AG08395 (cell line): ENCODE measurements at places on chromosomes 7 and 10.
A peak's percentile ranks its signal among the peaks of the same experiment; 100 is the strongest.

GRCh38 chr7:101308245-101309085, 13.1 kb downstream of the IFT22 start:
- no peak for DNase-seq

- DNase-seq, result no peak
Measured at GRCh38 chr7:43618073-43618472, 35.2 kb downstream of the STK17A start.

DNA sequence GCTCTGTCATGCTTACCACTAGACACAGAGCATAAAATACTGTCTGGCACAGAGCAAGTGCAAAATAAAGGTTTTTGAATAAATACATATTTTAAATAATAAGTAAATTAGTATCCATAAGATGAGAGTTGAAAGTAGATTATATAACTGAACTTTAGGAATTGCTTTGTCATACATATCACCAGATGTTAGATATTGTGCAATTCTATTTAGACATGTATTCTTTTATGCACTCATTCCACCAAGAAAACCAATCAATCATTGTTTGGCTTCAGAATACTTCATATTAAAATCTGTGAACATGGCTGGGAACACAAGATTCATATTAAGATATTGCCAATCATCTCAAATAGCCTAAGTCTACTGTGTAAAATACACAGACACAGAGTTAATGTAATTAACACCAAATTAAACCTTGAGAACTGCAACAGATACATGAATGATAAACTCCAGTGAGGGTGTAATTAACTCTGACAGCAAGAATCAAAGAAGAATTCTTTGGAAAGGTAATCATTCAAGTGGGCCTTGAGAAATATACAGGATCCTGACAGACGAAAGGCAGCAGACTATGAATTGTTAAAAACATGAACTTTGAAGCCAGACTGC, 201.0 kb upstream of the PTN start:
- no peak for DNase-seq

- DNase-seq, result no peak
Measured at GRCh38 chr10:78755877-78756455, 312.8 kb upstream of the ZMIZ1 start.

- DNase-seq, result no peak
Measured at GRCh38 chr10:102812231-102812876, 24.9 kb downstream of the CYP17A1 start.

DNA sequence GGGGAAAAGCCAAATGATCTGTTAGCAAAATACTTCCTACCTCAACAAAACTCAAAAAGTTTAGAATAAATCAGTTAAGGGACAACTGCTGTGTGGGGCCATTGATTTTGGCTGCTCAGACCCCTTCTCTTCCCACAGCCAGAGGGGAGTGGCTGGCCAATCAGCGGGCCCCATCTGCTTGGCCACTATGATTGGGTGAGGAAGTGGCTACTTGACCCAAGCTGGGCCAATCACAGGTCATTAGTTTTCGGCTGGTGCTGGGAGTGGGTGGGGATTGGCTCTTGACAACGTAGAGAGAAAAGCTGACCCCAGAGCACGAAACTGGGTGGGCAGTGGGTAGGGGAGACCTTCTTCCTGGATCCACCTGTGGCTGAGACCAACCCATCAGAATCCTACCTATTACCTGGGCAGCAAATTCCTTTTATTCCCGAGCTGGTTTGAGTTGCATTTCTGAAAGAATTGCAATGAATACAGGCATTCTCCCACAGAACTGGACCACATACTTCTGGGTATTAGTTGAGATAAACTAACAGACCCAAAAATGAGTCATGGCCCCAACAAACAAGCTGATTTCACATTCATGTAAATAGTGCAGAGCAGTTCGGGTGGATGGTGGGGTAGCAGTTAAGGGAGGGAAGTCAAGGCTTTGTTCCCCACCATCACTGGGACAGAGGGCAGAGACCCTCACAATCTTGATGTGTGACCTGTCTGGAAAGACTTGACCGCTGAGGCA, 35.6 kb upstream of the HMX3 start:
- DNase-seq, result no peak

- DNase-seq, result no peak
Measured at GRCh38 chr10:100130831-100131230, 49.2 kb upstream of the CPN1 start.

DNA sequence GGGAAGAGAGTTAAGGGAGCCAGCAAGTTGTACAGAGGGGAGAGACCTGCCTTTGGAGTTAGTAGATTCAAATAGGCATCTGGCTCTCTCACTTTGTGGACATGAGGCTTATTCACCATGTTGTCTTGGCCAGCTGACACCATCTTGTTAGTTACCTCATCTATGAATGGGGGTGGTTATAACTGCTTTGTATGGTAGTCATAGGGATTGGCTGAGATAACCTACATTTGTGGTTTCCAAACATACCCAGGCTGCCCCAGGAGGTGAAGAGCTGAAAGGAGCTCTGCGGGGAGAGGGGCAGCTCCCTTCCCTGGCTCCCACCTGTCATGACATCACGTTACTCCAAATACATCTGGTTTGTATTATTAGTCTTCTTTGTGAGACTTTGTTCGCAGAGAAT, 393.3 kb upstream of the AUTS2 start:
- peak; percentile 35 for DNase-seq

GRCh38 chr7:110960811-110961210, 130.1 kb upstream of the LRRN3 start:
- DNase-seq, result no peak

GRCh38 chr7:87797798-87798403, 78.3 kb downstream of the SLC25A40 start:
- peak; percentile 49 for DNase-seq

- DNase-seq, result no peak
Measured at GRCh38 chr10:31070691-31071090, 39.0 kb upstream of the ZNF438 start.

GRCh38 chr10:110009736-110010475, 2.1 kb downstream of the ADD3 start:
- no peak for DNase-seq

DNA sequence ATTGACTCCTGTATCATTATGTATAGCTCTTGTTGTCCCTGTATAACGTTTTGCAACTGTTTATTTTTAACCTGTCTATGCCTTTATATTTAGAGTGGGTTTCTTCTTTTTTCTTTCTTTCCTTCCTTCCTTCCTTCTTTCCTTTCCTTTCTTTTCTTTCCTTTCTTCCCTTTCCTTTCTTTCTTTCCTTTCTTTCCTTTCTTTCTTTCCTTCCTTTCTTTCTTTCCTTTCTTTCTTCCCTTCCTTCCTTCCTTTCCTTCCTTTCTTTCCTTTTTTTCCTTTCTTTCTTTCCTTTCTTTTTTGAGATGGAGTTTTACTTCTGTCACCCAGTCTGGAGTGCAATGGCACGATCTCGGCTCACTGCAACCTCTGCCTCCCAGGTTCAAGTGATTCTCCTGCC, 5.9 kb downstream of the JAKMIP3 start:
- no peak for DNase-seq

DNA sequence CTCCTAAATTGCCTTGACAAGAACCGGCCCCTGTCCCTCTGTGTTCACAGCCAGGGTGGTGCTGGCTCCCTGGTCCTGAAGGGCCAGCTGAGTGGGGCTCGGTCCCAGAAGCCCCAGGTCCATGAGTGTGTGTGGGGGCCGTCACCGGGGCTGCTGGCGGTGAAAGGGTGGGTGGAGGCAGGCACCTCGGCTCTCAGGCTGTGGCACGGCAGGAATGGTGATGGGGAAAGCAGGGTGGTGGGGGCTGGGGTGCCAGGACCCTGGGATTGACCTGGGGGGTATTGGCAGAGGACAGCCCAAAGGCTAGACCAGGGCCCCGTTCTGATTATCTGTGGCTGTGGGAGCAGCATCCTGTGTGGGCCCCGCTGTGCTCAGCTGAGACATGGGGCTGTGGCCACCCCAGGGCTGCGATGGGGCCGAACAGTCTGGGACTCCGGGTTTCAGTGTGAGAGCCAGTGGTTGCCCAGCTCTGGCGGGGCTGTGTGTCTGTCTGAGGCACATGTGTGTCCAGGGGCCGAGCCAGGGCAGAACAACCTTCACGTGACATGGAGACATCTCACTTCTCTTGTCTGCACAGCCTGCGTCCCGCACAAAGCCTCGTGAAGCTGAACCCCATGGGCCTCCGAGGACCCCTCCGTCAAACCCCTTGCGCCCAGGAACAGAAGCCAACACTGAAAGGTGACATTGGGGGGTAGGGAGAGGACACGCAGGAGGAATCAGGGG, 144.2 kb downstream of the ELFN1 start:
- no peak for DNase-seq

DNA sequence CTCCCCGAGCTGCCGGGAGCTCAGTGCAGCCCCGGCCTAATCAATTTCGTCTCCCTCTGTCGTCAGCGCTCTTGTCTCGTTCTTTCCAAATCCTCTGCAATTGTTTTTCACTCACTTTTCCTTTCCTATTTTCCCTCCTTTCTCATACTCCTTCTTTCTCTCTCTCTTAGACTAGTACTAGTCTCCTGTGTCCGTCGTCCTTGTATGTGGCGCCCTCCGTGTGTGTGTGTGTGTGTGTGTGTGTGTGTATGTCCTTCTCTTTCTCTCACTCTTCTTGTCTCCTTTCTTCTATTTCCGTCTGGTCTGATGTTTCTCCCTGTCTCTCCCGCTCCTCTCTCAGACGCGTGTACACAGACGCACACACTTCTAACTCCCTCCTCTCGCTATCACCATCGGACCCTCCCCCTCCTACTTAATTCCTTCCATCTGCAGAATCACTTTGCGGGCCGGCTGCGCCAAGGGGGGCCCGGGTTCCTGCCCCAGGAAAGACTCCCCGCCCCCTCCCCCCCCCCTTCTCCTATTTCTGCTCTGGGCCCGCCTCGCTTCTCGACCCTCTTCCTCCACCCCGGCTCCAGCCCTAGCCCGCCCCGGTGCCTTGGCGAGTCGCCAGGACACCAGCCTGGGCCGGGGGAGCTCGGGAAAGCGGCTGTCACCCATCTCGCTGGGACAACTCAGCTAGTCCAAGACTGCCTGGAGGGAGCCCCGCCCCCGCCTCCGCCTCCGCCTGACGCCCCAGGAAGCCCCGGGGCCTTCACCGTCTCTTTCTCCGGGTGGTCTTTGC, 743 bp upstream of the ZCCHC24 start:
- DNase-seq, result no peak

GRCh38 chr7:120052884-120053382, 220.0 kb upstream of the KCND2 start:
- peak; percentile 11 for DNase-seq

DNA sequence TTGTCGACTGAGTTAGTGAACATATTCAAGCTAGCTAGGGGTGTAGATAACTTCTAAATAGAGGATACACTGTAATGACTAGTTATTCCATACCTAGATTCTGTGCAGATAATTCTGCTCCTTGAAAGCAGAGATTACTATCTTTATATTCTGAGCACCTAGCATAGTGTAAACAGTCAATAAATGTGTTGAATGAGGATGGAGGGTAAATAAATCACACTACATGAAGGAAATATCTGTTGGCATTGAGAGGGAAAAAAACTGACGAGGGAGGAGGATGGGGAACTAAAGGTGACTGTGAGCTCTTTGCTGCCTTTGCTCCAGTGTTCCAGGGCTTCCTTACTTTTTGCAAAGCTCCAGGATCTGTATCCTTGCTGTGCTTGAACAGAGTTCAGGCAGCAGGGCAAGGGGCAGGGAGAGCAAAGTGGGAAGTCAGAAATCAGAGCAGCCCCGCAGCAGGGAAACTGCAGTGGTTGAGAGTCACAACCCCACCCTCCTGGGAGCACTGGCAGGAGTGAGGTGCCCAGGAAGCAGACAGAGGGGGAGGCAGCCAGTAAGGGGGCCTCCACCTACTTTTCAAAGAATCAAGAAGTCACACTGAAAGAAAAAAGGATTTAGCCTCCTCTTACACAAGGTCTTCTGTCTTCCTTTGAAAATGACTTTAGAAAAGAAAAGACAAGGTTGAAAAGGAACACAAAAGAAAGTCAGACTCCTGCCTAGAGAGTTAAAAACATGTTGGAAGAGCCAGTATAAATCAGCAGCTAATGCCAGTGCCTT, 71.8 kb upstream of the LRRN3 start:
- no peak for DNase-seq

GRCh38 chr7:41955893-41956675, 253.2 kb upstream of the INHBA start:
- DNase-seq, result peak; percentile 99

DNA sequence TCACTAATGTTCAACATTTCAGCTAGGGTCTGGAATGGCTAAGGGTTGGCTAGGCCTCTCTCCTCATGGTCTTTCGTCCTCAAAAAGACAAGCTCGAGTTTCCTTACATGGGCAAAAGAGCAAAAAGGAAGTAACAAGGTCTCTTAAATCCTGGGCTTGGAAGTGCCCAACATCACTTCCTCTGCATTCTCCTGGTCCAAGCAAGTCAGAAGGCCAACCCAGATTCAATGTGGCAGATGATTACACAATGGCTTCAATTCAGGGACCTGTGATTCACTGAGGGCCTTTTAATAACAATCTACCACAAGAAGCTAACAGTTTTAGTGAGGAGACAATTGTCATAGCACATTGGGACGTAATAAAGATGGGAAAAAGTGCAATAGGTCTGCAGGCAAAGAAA, 4.4 kb upstream of the NUP205 start:
- DNase-seq, result no peak

DNA sequence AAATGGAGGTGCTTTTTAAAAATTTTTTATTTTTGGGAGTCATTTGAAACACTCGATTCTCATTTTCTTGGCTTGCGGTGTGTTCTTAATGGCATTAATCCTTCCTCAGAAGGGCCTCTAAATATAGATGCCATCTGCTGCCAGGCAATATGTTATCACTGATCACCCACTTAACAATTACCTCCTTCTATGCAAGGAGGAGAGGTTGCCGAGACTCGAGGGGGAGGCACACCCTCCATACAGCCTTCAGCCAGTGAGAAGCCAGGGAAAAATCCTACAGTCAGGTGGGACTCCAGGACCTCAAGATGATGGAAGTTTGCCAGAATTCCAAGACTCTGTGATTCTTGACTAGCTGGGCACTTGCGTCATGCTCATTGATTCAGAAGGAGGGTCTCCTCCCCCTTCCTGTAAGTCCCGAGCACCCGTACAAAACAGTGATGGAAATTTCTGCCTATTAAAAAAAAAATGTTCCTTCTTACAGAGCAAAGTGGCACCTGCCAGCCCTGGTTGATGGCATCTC, 574.5 kb downstream of the TYW1 start:
- DNase-seq, result no peak

GRCh38 chr10:122494833-122495232, 33.5 kb downstream of the HTRA1 start:
- peak; percentile 87 for DNase-seq

DNA sequence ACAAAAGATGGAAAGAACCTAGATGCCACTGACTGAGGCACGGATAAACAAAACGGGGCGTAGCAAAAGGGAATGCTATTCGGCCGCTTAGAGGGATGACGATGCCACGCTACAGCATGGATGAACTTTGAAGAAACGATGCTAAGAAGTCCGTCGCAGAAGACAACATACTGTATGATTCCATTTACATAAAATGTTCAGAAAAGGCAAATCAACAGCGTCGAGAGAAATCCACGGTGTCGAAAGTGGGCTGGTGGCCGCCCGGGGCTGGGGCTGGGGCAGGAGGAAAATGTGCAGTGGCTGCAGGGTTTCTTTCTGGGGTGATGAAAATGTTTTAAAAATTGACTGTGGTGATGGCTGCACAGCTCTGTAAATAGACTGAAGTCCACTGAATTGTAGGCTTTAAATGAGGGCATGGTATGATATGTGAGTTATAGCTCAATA, 24.1 kb downstream of the GNA12 start:
- no peak for DNase-seq
